ENCODE measurements at places on chromosomes 4 and X.

DNA sequence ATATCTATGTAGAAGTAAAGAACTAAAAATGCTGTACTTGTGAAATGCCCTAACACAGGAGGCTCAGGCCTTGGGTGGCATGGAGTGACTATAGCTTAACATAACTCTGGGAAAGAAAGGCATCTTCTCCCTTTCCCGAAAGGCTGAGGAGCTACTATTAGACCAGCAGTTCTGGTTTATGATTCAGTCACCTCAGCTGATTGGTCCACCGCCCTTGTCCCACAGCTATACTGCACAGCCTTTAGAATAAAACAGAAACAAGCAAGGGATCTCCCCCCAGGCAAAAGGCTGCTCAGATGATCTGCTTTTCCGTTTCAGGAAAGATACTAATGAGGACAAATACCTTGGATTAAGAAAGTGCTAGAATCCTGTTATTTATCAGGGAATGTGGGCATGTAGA, 171.3 kb downstream of the SNCA start:
- DNase-seq: no peak

DNA sequence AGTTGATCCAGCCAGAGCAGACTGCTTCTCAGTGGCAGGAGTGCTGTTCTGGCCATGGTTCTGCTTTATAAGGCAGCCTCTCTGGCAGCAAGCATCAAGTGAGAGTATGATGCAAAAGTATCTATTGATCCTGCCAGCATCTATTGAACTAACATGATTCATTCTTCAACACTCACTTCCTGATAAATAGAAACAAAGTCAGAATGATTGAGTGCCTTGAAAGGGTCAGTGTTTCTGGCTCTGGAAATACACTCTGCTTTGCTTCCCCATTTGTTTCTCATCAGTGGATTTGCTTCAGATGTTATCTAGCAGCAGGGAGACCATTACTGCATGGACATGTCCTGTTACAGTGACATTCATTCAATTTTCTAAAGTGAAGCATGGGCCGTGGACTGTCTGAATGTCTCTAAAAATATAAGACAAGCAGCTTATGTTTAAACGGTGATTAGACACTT, 66.2 kb upstream of the FRAS1 start:
- peak; percentile 22 for DNase-seq

- DNase-seq: no peak
Observed at GRCh38 chr4:182914357-182914756, 2.8 kb downstream of the DCTD start.

DNA sequence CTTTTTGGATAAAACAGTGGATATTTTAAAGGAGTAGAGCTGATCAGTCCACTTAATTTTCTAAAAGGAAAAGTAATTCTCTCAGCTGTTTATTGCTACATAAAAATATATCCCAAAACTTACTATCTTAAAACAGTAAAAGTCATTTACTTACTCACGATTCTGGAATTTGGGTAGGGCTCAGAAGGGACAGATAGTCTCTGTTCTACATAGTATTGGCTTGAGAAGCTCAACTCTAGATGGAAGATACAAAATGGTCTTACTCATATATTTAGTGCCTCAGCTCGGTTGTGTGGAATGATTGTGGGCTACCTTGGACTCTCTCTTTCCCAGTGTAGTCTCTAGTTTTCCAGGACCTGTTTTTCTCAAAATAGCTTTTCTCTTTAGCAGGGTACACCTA, 691.5 kb upstream of the POU3F4 start:
- DNase-seq: no peak

- peak; percentile 1 for DNase-seq
Observed at GRCh38 chr4:111602848-111603247, 542.4 kb upstream of the FAM241A start.

- DNase-seq: peak; percentile 34
Observed at GRCh38 chr4:182699795-182700194, 217.4 kb downstream of the DCTD start.

DNA sequence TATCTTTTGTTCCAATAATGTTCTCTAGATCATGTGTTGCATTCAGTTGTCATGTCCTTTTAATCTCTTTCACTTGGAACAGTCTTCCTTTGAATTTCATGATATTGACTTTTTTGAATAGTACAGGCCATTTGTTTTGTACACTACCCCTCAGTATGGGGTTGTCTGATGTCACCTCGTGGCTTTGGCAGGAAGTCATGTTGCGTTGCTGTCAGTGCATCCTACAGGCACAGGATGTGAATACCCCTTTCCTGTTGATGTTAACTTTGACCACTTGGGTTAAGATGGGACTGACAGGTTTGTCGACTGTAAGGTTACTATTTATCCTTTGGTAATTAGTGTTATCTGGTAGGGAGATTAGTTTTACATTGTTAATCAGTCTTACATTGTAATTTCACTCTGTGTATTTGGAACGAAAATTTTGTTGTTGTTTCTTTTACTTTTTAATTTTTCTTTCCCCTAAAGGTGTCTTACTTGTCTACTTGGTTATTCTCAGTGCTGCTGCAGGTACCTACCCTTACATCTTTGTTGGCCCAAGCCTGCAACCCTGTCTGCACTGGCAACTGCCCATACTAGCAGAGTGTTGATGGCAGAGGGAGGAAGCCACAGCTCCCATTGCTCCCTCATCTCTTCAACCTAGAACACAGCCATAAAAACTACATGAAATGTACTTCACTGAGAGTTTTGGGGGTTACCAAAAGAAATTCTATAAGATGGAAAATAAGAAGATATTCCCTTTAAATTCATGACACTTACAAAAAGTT, 14.7 kb upstream of the ATP8A1 start:
- no peak for DNase-seq

DNA sequence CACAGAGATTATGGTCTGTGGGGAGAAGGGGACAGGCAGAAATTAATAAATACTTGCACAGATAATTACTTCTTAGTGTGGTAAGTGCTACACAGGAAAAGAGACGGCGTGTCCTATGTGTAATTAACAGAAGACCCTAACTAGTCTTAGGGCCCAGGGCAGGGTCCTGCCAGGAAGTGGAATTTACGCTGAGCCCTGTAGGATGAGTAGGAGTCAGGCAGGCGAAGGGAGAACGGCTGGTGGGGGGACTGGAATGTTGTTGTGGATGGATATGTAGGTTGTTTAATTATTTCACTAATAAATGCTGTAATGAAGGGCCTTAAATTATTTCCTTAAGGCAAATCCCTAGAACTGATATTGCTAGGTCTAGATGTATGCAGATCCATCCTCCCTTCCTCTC, 26.7 kb upstream of the MFAP3L start:
- no peak for DNase-seq

GRCh38 chrX:125306335-125306866, 13.3 kb upstream of the TEX13C start:
- no peak for DNase-seq

- peak; percentile 81 for DNase-seq
Observed at GRCh38 chr4:121656269-121656641, 40.5 kb downstream of the ANXA5 start.

GRCh38 chr4:33071535-33071934, 2351.4 kb downstream of the PCDH7 start:
- DNase-seq: peak; percentile 89

- DNase-seq: no peak
Observed at GRCh38 chr4:80798082-80798481, 232.4 kb upstream of the BMP3 start.

GRCh38 chr4:7815562-7815961, 124.1 kb downstream of the AFAP1 start:
- no peak for DNase-seq

DNA sequence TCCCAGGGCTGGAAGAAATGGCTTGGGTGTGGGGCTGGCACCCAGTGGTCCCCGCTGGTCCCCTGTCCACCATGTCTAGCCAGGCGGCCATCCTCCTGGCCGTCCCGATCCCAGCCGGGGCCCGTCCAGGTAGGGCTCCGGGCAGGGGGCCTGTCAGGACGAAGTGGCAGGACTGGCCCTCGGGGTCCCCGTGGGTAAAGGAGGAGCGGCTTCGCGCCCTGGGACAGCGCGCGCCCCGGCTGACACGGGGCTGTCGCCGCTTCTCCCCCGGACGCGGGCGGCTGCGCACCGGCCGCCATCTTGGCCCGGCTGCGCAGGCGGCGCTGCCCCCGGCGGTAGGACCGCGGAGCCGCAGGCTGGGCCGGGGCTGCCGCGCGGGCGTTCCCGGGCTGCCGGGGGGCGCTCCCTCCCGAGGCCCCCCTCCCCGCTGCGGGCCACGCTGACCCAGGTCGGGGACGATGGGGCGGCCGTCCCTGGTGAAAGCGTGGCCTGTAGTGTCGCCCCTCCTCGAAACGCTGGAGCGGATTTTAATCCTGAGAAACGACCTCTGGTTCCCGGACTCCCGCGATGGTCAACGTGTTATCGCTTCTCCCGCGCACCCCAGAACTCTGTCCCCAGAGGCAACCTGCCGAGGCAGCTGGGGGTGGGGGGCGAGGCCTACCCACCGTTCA, 60.4 kb upstream of the BCOR start:
- DNase-seq: peak; percentile 58

DNA sequence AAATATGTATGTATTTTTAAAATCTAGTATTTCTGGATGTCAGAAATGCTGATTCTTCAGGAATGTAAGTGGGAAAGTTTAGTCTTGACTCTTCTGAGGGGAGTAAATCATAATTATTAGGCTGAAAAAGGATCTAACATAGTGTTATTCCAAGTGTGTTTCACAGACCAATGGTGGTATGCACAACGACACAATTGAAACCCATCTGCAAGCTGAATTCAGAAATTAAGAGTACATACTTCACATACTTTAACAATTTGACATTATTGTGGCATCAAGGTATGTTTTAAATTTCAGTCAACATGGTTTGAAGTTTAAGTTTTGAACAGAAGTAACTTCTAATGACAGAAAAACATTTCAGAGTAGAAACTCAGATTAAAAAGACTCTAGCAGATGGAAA, 236.7 kb downstream of the SLC7A11 start:
- DNase-seq: no peak

GRCh38 chr4:17544831-17545234, 29.9 kb downstream of the CLRN2 start:
- peak; percentile 27 for DNase-seq

DNA sequence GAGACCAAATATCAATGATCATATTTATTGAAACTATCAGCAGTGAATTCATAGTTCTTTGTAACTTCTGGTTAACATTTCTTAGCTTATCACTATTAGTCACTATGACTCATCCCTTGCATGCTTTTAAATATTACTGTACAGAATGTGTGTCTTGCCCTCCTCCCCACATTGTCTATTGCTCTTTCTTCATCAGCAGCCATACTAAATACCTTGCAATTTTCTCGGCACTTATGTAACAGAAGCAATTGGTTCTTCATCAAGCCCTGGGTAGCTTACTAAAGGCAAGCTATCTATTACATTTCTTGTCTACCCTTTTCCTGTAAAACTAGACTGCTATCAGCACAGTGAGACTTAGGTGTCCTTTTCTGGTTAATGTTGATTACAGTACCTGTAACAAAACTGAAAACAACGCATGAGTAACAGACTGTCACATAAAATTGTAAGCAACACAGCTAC, 8.2 kb downstream of the KLHL4 start:
- DNase-seq: no peak

GRCh38 chr4:19945979-19946380, 305.7 kb upstream of the SLIT2 start:
- no peak for DNase-seq

DNA sequence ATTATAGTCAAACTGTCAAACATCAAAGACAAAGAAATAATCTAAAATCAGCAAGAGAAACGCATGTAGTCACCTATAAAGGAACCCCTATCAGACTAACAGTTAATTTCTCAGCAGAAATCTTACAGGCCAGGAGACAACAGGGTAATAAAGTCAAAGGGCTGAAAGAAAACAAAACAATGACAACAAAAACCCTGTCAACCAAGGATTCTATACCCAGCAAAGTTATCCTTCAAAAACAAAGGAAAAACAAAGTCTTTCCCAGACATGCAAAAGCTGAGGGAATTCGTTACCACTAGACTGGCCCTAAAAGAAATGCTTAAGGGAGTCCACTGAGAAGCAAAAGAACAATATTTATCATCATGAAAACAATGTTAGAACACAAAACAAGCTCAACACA, 22.1 kb downstream of the TMEM154 start:
- no peak for DNase-seq

- DNase-seq: no peak
Observed at GRCh38 chr4:110106931-110107296, 91.5 kb downstream of the ELOVL6 start.

DNA sequence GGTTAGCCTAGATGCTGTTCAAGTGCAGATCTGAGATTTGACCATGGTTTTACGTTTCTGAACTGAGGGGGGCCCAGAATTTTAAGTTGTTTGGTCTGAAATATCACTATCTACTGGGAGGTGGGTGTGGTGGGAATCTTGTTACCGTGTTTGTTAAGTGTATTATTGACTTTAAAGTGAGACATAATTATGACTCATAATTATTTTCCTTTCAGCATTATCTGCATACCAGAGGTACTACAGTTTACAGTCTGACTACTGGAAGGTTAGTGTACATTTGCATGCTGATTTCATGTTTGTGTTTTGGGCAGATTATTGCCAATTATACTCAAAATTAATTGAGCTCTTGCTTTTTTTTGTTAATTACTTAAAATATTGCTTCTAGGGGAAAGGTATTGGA, 101.5 kb downstream of the KDM6A start:
- no peak for DNase-seq

DNA sequence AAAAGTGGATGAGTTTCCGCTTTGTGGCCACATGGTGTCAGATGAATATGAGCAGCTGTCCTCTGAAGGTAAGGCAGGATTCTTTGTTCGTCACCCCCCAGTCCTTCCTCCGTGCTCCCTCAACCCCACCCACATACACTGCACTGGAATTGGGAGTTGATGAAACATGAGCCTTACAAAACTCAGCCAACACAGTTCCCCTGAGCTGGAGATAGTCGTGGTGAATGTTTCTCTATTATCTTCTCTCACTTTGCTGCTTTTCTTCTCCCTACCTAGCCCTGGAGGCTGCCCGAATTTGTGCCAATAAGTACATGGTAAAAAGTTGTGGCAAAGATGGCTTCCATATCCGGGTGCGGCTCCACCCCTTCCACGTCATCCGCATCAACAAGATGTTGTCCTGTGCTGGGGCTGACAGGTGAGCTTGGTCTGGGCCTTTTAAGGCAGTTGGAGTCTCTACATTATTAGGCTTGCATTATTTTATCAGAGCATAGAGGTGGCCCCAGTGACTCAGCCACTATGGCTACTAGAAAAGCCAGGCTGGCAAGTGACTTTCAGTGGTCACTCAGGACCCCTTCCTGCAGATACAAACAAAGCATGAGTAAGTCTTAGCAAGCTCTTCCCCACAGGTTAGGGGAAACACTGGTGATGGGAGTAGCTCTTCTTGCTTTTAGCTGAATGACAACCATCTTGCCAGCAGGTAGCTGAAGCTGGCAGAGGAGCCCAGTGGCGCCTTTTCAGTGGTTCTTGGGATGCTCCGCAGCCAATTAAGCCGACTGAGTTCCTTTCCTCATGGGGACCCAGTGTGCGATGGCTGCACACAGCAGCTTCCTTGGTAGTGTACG, 1.6 kb downstream of the RPL10 start:
- peak; percentile 18 for DNase-seq
